Stimulated activated CD4-positive, alpha-beta T cell treated with anti-CD3 and anti-CD28 coated beads, Interleukin-2, amount 100 ng/mL, for 4 hours (primary cell): ENCODE measurements at places on chromosomes 6 and 20.

DNA sequence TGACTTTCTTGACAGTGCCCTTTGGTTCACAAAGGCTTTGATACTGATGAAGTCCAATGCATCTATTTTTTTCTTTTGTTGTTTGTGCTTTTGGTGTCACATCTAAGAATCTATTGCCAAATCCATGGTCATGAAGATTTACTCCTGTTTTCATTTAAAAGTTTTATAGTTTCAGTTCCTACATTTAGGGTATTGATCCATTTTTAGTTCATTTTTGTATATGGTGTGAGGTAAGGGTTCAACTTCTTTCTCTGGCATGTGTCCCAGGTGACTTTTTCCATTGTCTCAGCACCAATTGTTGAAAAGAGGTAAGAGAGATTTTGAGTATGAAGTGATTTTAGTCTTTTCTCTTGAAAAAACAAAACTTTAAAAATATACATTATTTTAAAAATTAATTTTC lies 260.6 kb downstream of the GMPR start:
- no peak for DNase-seq

DNA sequence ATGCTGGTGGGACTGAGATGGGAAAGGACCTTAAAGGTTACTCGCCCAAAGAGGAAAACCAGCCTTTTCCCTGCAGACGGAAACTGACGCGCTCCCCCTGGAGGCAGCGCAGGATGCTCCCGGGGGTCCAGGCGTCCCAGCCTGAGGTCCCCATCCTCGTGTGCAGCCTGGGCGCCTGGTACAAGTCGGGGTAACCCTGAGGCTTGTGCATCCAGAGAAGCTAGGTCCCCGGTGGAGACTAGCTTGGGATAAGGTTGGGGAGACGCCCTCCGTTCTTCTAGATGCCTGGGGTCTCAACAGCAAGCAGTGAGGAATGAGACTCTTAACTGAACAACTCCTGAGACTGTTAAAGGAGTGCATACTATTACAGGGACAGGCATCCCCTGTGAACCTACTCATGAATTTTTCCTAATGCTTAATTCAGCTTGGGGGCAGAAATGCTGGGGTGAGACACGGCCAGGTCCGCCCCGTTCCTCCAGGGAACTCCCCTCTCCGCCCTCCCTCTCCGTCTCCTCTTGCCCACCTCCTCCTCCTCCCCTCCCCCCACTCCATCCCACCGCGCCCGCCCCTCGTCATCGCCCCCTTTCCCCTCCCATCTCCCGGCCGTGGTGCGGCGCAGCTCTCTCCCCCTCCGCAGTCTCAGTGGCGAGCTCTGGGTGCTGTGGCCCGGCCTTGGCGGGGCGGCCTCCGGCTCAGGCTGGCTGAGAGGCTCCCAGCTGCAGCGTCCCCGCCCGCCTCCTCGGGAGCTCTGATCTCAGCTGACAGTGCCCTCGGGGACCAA lies at the start of gene PRSS35:
Gene PRSS35 (plus strand): TSS at position 634 of the 781 bp plus-strand sequence. CDS start 10,908 bp downstream, outside the sequence.
- DNase-seq = no peak

DNA sequence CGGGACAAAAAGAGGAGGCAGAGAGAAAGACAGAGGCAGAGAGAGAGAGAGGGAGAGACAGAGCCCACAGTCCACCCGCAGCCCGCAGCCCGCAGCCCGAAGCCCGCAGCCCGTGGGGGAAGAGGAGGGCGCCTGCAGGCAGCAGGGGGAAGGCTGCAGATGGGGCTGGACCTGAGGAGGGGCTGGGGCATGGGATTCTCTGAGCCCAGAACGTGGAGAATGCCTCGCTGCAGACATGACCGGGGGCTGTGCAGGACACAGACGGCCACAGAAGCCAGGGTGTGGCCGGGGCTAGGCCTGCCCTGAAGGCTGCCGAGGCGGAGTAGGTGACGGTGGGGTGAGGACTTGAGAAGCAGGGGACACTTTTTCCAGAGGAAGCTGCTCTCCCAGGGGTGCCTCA lies 6.5 kb upstream of the SLCO4A1 start:
- no peak for DNase-seq

- DNase-seq = no peak
Observed at GRCh38 chr6:35213824-35214756, at the start of gene SCUBE3. TSS of gene SCUBE3 (plus strand) at chr6:35213956. CDS start at chr6:35214419, 463 bp downstream.

DNA sequence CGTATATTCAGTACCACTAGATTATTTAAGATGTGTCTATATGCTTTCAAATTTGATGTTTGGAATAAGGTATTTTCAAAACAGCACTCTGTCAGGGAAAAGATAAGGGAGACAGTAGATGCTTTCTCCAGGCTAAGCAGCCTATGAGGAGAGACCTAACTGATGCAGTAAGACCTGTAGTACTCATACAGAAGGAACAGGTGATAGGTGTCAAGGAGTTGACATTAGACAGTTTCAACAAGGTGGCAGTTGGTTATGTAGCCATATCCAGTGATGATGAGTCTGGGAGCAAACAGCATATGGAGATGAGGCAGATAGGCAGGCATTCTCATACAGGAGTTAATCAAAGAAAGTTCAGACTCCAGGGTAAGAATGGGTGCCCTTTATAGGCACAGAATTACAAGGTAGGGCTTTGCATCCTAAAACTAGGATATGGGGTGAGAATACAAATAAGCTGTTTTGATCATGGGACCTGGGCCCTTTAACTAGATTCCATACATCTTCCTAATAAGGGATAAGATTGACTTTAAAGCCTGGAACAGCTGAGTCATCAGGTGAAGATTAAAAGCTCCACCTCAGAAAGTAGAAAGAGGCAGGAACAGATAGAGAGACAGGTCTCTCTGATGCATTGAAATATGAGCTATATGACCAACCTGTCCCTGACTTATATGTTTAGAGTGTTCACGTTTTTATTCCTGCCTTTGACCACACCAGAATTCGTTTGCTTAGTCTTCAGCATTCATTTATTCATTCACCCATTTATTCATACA lies 7.9 kb downstream of the RSPH4A start:
- DNase-seq = no peak

DNA sequence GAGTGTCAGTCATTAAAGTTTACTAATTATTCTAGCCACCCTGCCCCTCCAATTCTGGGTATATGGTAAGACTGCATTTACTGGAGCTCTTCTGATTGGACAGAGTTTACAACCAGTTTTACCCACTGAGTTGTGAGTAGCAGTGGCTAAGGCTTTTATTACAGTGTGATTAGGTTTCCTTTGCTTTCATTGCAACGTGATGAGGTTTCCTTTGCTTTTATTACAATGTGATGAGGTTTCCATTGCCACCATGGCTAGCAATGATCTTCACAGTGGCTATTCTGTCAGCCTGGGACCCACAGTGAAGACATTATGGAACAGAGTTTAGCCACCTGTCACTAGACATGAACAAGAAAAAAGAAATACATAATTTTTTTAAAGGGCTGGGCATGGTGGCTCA lies 710.2 kb upstream of the FLRT3 start:
- DNase-seq = no peak

- no peak for DNase-seq
Observed at GRCh38 chr6:134410541-134410940, 92.6 kb upstream of the SGK1 start.

GRCh38 chr6:134299236-134299635 lies 18.7 kb downstream of the SGK1 start:
- DNase-seq = no peak

DNA sequence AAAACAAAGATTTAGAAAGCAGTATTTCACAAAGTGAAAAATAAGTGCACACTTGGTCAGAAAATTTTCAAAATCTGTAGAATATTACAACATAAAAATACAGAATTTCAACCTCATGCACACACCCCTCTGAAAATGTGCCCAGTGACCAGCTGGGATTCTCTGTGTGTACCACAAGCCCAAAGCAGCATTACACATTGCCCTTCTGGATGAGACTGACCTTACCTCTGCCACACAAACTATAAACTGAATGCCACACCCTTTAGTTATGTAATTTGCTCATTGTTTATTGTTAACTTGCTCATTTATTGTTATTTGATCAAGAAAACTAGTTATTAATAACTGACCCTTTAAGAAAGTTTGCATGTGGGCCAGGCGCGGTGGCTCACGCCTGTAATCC lies 303.0 kb downstream of the FOXC1 start:
- no peak for DNase-seq

DNA sequence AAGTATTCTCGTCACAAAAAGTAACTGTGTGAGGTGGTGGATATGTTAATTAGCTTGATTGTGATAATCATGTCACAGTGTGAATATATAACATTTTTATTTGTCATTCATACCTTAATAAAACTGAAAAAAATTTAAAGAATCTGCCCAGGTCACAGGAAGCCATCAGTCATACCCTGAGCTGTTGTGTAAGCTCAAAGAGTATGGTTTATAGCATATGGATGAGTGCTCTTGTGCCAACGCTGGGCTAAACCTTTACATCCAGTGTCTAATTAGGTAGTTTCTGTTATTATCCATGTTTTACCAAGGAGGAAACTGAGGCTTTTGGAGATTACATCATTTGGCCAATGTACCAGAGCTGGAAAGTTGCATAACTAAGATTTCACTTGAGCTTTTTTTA lies 11.4 kb downstream of the PKIG start:
- DNase-seq = no peak

- DNase-seq = no peak
Observed at GRCh38 chr6:42786525-42786985, 4.7 kb downstream of the BICRAL start.

DNA sequence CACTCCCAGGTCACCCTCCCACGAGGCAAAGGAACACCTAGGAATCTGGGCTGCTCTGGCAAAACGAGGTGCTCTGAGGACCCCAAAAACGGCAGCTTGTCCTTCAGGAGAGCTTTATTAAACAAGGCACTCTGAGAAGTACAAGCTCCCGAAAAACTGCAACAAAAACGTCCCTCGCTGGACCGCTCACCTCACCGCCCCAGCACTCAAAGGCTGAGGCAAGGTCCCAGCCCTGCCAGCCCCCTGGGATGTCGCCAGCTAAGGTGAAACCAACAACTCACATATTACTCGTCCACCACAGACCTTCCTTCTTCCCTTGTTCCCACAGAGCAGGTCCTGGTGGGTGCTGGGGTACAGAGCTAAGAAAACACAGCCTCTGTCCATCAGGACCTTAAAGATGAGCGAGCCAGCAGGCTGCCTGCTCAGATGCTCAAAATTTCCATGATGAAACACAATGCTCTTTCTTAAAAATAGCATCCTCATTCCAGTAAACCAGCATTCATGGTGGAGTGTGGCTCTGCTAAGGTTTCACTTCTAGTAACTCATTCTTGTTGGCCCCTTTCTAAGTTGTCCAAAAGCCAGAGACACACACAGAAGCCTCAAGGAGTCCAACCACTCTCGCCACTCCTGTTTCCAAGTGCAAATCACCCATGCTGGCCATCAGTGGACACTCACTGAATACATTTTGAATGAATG lies 35.9 kb downstream of the ATP9A start:
- no peak for DNase-seq

DNA sequence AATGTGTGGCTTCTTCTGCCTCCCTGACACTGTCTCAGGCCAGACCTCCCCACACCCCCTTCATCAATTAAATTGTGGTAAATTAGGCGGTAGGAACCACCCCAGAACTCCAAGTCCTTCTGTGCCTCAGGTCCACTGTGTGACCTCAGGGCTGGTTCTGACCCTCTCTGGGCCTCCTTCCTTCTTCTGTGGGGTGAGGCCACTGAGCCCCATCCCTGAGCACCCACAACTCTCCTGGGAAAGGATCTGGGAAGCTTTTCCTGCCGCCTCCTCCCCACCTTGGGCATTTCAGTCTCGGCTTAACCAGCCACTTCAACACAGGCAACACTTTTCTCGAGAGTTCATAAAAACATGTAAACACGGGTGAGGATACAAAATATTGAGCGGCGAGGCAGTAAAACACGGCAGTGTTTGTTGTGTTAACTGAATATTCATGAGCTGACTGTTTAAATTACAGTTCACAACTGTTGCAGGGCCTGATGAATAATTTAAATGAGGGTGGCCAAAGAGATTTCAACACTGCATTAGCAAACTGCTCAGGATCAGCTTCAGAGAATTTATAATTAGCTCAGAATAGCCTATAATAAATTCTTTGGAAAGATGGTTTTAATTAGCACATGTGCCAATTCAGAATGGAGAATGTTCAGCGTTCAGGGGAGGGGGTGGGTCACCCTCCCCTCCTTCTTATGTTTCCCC lies 112.1 kb downstream of the TOX2 start:
- no peak for DNase-seq

GRCh38 chr6:6148192-6148815 lies 141.6 kb upstream of the NRN1 start:
- DNase-seq = no peak

DNA sequence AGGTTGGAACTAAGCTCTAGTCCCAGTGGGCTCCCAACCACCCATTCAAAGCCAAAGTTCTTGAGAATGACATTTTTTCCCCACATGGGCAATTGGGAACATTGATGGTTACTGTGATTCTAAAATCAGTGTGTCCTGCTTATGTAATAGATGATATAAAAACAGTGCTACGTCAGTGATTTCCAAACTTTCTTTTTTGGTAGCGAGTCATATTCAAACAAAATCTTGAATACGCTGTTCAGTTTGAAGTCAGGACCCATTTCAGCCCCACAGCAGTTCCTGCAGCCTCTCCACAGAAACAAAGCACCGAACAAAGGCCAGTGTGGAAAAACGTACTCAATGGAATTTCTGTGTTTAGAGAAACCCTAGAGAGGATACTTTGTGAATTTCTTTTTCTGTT lies 170.0 kb upstream of the OLIG3 start:
- no peak for DNase-seq

DNA sequence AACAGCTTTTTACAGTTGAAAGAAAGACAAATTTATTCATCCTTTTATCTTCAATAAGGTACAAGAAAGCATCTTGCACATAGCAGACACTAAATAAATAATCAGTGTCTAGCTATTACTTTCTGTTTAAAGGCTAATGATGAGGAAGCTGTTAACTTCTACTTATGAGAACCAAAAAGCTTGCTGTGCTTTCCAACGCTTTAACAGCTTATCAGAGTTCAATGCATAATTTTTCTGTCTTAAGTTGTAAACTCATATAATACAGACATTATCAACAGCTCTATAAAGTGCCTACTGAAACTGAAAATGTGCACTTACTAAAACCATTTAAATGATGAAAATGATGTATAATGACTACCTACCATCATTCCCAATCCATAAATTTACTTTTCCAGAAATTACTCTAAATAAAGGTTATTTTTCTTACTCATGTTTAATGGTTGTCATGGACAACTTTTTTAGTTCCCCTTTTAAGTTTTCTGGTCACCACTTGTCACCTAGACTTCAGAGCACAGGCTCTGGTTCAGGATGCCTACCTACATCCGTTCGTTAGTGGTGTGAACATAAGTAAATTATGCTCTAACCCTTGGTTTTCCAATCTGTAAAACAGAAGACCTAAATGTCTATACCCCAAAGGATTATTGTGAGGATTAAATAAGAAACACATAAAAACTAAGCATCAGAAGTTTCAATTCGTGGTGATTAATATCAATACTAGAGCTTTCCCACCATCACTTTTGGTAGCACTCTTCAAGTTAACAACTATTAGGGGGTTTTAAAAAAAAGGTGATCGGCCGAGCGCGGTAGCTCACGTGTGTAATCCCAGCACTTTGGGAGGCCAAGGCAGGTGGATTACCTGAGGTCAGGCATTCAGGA lies 8.0 kb downstream of the PNISR start:
- no peak for DNase-seq

GRCh38 chr6:166244353-166245045 lies 63.7 kb downstream of the PRR18 start:
- DNase-seq = no peak

- no peak for DNase-seq
Observed at GRCh38 chr6:167850782-167851181, 24.1 kb downstream of the AFDN start.
